ENCODE measurements at places on chromosomes 6 and 20. TPM values are rescaled to one million over a fixed set of nuclear protein-coding genes. Genes with fewer than 3 reads are reported as not detected.

GRCh38 chr6:13355999-13356785 lies 27.9 kb upstream of the TBC1D7 start:
- H3K4me1 ChIP-seq: peaks cover 31% of the 10 kb centered on the region
- no peak overlapping the region for H3K4me3 ChIP-seq
- no peak for DNase-seq
- H3K27me3 ChIP-seq: no peaks in the 10 kb centered on the region
- H3K27ac ChIP-seq: peak overlapping the region; percentile 47
- H3K36me3 ChIP-seq: no peaks in the 10 kb centered on the region

DNA sequence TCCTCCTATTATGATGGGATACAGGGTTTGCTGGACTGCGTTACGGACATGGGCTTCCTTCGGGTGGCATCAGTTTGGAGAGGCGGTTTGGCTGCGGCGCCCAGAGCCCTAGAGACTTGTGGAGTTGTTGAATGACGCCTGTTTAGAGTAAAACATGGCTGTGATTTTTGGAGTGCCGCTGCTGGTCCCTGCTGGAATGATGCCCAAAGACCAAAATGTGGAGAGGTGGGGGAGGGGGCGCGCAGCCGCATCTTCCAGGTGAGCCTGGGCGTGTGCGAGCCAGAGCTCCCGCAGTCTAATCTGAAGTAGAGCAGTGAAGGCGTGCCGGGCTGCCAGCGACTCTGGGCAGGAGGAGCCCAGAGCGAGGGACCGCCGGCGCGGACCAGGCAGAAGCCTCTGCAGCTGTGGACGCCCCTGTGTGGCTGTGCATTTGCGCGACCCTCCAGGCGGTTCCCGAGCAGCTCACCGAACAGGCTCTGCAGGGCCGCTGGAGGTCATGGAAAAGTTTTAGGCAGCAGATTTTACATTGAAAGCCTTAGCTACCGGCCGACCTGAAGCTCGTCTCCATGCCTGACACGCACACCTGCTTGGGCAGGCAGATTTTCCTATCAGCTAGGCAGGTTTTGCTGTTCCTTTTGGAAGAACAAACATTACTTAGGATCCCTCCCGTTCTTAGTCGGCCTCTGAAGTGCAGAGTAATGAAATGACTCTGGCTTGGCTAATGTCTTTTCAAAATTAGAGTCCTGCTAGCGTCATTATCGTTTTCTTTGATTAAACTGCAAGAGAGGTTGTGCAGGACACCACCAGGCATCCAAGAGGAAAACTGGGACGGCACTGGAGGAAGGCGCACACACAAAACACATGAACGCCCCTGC lies 298.2 kb downstream of the PHACTR1 start:
- H3K36me3 ChIP-seq: no peaks in the 10 kb centered on the region
- no peak overlapping the region for H3K27ac ChIP-seq
- no peaks in the 10 kb centered on the region for H3K4me1 ChIP-seq
- peaks cover 78% of the 10 kb centered on the region for H3K27me3 ChIP-seq

DNA sequence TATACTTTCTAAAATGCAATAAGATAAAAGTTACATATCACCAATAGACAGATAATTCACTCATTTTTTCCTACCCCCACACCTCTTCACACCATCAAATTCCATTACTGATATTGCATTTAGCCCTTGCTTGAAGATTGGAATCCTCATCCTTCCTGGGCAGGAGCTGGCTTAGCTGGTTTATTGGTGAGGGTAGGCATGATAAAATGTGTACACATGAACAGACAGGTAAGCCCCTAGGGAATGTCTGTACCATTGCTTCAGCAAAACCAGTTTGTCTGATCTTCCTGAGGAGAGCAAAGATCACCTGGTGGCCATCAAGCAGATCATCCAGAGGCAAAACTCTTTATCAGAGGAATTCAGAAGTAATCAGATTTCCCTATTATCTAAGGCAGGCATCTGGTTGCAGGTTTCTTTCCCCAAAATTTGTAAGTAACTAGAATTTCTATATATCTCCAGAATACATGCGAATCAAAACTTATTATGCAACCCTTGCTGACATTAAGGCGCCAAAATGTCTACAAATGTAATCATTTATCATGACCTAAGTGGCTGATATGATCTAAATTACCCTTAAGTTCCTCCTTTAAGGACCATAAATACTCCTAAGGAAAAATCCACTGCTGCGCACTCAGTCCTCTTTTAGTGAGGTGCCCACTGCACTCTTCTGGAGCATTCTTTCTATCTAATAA lies 6.6 kb upstream of the FABP7 start:
- H3K36me3 ChIP-seq: no peaks in the 10 kb centered on the region
- H3K27me3 ChIP-seq: no peaks in the 10 kb centered on the region
- no peak overlapping the region for H3K27ac ChIP-seq
- DNase-seq: no peak
- H3K4me3 ChIP-seq: no peak overlapping the region

DNA sequence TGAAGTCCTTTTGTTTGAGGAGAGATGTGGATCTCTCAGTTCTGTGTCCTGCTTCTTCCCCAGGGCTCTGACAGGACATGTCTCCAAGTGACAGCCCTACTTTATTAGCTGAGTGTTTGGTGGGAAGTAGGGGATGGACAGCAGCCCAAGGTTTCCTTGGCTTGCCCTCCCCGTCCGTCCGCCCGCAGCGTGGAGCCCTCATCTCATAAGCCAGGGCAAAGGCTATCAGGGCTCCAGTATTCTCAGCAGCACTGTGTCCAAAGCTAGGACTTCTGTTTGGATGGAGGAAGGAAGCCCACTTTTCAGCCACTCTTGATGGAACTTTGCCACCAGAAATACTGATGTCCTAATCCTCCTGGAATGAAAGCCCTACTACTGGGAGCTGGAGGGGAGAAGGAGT lies 13.6 kb downstream of the CDC5L start:
- no peaks in the 10 kb centered on the region for H3K4me1 ChIP-seq
- no peak overlapping the region for H3K4me3 ChIP-seq
- H3K27ac ChIP-seq: no peak overlapping the region
- no peaks in the 10 kb centered on the region for H3K27me3 ChIP-seq
- DNase-seq: no peak

- H3K4me3 ChIP-seq: no peak overlapping the region
- no peak overlapping the region for H3K27ac ChIP-seq
- H3K4me1 ChIP-seq: no peaks in the 10 kb centered on the region
- peaks cover 41% of the 10 kb centered on the region for H3K27me3 ChIP-seq
Measured at GRCh38 chr20:38798266-38798665, 7.2 kb upstream of the PPP1R16B start.

Gene OR12D2
- total RNA-seq: not detected

Gene CST3
- total RNA-seq: 107 TPM

Gene NKX2-2
- total RNA-seq: not detected

DNA sequence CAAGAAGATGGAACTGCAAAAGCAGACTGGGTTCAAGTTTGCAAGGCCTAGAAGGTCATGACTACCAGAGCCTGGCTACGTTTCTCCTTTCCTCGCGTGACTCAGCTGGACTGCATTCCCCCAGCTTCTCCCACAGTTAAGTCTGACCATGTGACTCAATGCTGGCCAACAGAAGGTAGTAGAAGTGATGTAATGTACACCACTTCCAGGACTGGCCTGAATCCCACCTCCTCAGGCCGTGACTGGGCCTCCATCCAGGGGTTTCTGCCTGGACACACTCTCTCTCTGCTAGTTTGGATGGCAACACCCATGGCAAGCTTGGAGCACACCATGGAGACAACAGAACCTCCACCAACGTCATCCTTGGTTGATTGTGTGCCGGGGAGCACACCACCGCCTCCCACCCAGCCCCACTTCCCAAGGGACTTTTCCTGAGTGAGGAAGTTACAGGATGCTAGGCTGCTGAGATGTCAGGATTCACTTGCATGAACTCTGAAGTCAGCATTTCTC lies 112.0 kb upstream of the CDYL start:
- no peak for DNase-seq
- no peaks in the 10 kb centered on the region for H3K4me1 ChIP-seq
- peaks cover 20% of the 10 kb centered on the region for H3K27me3 ChIP-seq

Gene OR2J3
- not detected for total RNA-seq

DNA sequence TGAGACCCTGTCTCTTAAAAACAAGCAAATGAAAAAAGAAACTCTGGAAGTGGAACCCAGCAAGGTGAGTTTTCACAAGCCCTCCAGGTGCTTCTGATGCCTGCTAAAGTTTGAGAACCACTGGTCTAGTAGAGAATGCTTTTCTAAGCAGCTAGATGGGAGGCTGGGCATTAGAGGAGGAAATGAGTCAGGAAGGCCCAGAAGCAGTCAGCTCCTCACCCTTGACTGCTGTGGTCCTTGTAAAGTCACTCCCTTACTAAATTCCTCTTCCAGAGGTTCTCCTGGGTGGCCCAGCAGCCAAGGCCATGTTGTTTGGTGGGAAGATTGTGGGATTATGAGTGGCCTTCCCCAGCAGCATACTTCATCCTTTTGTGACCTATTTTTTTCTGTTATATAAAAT lies 52.0 kb upstream of the FYN start:
- H3K27ac ChIP-seq: no peak overlapping the region
- H3K36me3 ChIP-seq: no peaks in the 10 kb centered on the region

Gene COL10A1
- not detected for total RNA-seq

DNA sequence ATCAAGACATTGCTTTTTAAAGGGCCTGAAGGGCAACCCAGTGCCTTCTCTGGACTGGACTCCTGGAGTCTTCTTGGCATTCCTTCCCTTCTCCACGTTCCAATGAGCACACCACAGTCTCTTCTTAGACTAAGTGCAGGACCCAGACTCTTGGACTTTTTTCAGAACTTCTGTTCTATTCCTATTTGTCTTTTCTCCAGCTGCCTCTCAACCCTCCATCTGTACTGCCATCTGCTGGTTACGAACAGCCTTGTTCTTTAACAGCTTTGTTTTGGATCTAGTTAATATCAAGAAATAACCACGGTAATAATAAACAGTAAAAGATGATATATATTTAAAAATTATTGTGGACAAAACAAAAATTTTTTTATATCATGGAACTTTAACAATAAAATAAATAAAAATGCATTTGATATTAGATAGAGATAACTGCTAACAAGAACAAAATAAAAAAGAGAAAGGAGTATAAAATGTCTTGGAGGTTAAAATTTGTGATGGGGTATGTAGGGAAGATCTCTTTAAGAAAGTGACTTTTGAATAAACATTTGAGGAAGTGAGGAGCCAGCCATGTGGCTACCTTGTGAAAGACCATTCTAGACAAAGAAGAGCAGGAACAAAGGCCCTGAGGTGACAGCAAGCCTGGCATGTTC lies 105.1 kb upstream of the HCRTR2 start:
- DNase-seq: peak; percentile 52
- H3K36me3 ChIP-seq: no peaks in the 10 kb centered on the region
- H3K27me3 ChIP-seq: no peaks in the 10 kb centered on the region
- no peak overlapping the region for H3K27ac ChIP-seq

DNA sequence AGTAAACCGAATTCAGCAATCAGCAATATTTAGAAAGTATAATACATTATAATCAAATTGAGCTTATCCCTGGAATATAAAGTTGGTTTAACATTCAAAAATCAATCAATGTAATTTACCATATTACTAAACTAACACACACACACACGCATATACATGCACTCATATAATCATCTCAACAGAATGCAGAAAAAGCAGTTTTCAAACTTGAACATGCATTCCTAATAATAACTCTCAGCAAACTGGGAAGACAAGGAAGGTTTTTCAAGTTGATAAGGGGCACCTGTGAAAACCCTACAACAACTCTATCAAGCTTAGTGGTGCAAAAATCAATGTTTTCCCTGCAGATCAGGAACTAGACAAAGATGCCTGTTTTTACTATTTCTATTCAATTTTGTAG lies 4.7 kb downstream of the SIRPB2 start:
- H3K4me3 ChIP-seq: no peak overlapping the region

GRCh38 chr6:31725502-31726350 lies 2.6 kb downstream of the MPIG6B start:
- H3K4me3 ChIP-seq: no peak overlapping the region
- no peak for DNase-seq
- H3K4me1 ChIP-seq: peaks cover 8% of the 10 kb centered on the region
- no peak overlapping the region for H3K27ac ChIP-seq
- peaks cover 10% of the 10 kb centered on the region for H3K27me3 ChIP-seq

All from Calu3 (cell line).